Activated T-cell treated with anti-CD3 and anti-CD28 coated beads for 48 hours (primary cell): ENCODE measurements at places on chromosomes 4 and X.
A peak's percentile ranks its signal among the peaks of the same experiment; 100 is the strongest.

- peak; percentile 14 for DNase-seq
These were observed 87.0 kb downstream of the PHOX2B start for GRCh38 chr4:41661442-41662076.

GRCh38 chr4:95343235-95343634 is 205.5 kb downstream of the UNC5C start:
- no peak for DNase-seq

GRCh38 chr4:106615410-106615945 is 246.9 kb upstream of the GIMD1 start:
- no peak for DNase-seq

DNA sequence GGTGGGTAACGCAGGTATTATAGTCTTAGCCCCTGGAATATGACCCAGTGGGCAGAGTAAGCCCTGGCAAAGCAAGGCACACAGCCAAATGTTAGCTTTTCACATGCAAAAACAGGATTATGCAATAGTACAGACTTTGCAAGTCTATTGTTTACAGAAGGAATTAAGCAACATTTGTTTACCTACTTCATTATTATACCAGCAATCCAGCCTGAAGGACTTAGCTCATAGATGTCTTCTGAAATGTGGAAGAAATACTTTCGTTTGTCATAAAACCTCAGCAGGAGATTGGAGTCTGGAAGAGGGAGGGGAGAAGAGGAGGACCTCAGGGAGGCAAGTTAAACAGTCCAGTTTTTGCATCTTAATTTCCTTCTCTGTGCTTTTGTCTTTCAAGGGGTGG is 226.7 kb upstream of the CENPE start:
- no peak for DNase-seq

DNA sequence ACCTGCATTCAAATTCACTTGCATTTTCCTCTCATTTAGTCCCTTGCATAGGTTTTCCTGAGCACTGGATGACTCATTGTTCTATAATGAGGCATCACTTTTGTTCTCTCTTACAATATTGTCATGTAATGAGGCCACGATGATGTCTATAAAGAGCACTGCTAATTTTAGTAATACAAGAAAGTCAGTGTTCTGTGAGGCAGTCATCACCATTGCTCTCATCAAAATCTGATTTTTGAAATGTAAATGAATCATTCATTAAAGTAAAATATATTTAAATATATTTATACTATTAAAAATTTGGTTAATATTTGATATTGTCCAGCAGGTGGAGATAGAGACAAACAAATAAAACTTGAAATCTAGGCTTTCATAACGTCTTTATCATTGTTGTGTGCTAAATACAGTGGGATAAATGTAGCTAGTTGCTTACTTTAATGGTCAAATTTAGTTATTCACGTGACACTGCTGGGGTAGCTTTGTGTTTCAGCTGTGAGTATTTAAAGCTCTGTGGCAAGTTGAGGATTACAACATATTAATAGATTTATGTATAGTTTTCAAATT is 15.4 kb downstream of the HMGB2 start:
- no peak for DNase-seq
